ENCODE measurements at places on chromosomes 6 and 20.

DNA sequence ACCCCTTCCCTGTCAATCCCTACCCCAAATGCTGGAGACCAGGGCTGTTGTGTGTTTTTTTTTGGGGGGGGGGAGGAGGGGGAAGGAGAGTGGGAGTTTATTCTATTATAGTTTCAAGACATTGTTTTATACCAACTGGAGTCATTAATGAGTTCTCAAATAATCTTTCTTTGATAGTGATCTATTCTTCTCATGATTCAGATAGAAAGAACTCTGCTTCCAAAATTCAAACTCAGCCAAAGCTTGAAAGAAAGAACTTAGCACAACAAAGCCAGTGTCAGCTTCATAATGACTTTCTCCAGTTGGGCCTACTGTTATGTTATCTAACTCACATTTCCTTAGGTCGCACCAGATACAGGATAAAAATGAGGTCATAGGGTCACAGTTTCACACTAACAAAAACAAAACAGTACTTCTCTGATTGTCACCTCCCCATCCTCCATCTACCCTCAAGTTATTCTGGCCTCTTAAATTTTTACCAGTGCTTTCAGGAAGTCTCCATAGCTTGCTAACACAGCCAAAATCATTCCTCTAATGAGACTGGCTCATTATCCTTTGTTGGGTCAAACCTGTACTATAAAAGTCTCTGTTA, 19.0 kb upstream of the MAP3K7 start:
- DNase-seq, result no peak

- peak; percentile 84 for DNase-seq
Observed at GRCh38 chr6:14117158-14118090, at the start of gene CD83. CD83 (plus strand) TSS chr6:14117772; CDS start chr6:14117812, 40 bp downstream.

- DNase-seq, result peak; percentile 45
Observed at GRCh38 chr20:44092551-44093248, 94.3 kb downstream of the JPH2 start.

DNA sequence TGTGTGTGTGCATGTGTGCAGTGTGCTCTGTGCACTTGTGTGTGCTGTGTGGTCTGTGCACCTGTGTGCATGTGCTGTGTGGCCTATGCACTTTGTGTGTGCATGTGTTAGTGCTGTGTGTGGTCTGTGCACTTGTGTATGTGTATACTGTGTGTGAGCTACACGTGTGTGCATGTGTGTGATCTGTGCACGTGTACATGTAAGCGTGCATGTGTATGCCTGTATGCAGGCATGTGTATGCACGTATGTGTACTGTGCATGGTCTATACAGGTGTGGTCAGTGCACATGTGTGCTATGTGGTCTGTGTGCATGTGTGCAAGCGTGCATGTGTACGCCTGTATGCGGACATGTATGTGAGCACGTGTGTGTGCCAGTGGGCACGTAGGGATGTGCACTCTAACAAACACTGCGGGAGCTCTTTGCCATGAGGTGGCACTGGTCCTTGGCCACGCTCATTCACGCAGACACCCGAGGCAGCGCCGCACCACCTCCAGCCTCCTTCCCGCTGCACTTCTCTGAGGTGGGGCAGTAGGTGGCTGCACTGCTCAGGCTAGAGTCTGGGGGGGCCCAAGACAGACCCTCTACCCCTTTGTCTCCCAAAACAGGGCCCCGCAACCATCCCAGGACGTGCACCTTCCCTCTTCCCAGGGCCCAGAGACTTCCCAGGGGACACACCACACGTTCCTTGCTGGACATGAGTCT, 42.4 kb upstream of the CHRNA4 start:
- no peak for DNase-seq

GRCh38 chr6:129236001-129236517, 353.1 kb downstream of the LAMA2 start:
- no peak for DNase-seq

All from kidney tubule cell (primary cell).